T-helper 2 cell treated with Interferon-gamma antibody and Interleukin-4, amounts not matched to agents 5 μg/mL and 100 μg/mL, for 36 hours (primary cell): ENCODE measurements at places on chromosomes 6 and 20.

DNA sequence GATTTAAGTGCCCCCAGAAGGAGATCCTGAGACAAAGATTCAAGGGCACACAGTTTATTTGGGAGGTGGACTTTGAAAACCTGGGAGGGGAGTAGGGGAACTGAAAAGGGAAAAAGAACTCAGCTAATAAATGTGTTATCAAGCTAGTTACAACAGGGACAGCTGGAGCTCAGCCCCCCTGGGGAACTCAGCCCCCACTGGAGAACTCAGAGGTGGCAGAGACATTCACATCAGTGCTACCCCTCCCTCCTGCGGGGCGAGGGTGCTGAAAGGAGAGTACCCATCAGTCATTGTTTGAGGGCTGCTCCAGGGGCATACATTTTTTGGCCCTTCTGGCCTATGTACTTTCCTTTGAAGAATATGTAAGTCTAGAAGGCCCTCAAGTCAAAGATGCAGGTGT lies 101.4 kb downstream of the LRFN2 start:
- no peak for DNase-seq

GRCh38 chr6:161044335-161044734 lies 52.8 kb downstream of the MAP3K4 start:
- DNase-seq: no peak

GRCh38 chr6:153947808-153948447 lies 91.1 kb upstream of the OPRM1 start:
- DNase-seq: no peak

GRCh38 chr6:107550241-107550840 lies 60.4 kb downstream of the SOBP start:
- no peak for DNase-seq

- DNase-seq: no peak
Measured at GRCh38 chr6:73134588-73134987, 90.7 kb downstream of the KHDC1L start.

DNA sequence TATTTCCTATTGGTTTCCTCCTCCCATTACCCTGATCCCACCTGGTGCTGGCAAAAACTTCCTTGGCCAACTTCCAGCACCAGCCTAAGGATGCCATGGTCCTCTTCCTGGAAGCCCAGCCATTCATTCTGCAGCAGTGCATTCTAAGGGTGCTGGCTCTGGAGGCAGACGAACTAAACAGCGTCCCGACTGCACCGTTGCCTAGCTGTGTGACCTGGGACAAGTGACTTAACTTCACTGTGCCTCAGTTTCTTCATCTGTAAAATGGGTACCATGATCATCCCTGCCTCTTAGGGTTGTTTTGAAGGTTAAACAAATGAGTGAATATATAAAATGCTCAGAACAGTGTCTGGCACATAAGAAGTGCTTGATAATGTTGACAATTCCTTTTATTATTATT lies 120.9 kb upstream of the ZNF217 start:
- DNase-seq: no peak

DNA sequence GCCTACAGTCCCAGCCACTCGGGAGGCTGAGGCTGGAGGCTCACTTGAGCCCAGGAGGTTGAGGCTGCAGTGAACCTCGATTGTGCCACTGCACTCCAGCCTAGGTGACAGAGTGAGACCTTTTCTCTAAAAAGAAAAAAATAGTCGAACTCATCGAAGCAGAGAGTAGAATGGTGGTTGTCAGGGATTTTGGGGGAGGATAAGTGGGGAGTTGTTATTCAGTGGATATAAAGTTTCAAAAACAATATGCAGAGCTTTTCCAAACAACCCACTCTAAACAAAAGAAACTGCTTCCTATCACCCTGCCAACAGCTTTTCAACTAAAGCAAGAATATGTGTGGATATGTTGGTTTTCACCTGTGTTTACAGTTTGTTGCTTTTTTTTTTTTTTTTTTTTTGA lies 11.6 kb upstream of the MAK start:
- no peak for DNase-seq

DNA sequence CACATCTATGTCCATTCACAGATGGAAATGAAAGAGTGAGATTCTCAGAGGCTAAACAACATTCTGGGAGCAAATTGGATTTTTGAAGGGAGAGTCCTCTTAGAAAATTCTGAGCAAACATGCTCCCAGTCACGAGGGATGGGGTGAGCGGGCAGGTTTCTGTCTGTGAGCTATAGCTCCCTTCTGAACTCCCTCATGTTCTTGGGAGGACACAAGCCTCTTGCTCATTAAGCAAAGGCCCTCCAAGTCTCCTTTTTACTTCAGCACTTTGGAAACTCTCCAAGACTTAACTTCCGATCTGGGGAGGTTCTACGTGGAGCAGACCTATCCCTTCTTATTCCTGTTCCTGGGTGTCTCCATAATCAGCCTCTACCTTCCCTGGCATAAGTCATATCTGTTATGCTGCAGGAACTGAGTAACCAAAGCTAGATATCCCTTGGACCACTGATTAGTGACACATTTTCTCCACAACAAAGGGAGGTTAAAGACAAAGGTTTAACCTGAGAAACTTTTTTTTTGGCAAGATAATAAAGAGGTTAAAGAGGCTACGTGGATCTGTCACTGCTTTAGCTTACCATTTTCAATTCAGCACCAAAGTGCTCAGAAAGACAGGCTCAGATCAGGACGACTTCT lies 33.0 kb upstream of the SMIM29 start:
- DNase-seq: no peak

- DNase-seq: no peak
Measured at GRCh38 chr6:141140905-141141304, 991.8 kb upstream of the GJE1 start.

DNA sequence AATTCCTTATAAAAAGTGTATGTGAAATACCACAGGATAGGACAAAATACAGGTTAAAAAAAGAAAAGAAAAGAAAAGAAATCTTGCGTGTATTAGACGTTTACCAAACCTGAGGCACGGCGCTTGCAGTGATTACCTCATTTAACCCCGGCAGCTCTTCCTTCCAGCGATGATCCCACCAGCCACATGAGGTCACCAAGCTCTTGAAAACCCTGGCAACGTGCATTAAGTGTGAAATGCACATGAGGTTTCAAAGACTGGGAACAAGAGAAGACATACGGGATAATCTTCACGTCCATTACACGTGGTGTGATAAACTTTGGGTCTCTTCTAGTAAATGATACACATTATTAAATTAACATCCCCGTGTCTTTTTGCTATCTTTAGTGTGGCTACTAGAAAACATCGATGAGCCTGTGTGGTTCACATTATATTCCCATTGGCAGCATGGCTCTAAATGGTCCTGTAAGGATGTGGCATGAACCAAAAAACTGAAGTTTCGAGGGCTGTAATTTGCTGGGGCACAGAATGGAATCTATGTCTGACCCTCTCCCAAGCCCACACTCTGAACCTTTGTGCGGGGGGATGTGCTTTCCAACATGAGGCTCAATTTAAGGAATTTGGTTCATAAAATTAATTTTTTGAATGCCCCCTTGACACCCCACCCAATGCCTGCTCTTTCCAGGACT lies 59.2 kb upstream of the THBS2 start:
- DNase-seq: no peak

DNA sequence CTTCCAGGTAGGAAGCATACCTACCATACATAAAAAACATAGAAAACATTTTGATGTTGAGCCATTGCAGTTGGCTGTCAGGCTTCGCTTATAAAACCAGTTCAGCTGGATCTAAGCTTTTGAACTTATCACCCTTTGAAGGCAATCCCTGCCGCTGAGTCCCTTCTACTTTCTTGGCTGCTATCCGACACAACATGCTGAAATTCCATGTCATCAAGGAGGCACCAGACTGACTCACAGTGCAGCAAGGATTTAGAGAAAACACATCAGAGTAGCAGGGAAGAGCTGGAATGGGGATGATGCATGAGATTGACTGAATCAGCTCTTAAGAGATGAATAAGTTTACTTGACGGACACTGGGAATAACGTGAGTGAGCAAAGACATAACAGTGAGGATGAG lies 135.0 kb upstream of the MAN1A1 start:
- no peak for DNase-seq

DNA sequence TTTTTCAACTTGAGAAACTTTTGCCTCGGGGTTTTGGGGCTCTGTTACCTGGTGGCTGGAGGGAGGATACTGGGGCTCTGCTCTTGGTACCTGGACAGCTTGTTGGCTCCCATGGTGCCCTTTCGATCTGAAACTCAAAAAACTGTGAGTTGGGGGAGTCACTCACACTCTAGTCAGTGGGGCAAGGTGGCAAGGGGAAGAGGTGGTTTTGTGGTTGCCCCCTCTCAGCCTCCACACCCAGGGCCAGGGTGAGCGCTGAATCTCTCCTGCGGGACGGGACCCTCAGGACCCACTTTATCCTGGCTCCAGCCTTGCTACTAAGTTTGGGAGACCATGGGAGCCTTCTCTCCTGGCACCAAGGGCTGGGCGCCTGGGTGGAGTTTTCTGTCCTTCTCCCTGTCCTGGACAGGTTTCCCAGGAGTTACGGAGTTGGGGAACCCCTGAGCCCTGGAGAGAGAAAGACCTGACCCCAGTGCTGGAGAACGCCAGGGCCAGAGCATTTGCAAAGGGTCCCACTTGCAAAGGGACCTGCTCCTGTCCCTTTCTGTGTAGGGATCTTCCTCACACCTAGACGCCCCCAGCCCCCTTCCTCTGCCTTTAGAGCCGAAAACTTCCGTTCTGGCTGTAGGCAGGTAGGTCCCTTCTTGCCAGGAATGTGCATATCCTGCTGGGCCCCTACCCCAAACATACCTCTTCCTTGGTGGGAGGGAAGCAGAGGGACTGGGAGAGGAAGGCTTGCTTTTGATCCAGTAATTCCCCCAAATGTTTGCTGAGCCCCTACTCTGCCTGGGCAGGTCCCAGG lies 2.9 kb downstream of the FOXP4 start:
- no peak for DNase-seq

DNA sequence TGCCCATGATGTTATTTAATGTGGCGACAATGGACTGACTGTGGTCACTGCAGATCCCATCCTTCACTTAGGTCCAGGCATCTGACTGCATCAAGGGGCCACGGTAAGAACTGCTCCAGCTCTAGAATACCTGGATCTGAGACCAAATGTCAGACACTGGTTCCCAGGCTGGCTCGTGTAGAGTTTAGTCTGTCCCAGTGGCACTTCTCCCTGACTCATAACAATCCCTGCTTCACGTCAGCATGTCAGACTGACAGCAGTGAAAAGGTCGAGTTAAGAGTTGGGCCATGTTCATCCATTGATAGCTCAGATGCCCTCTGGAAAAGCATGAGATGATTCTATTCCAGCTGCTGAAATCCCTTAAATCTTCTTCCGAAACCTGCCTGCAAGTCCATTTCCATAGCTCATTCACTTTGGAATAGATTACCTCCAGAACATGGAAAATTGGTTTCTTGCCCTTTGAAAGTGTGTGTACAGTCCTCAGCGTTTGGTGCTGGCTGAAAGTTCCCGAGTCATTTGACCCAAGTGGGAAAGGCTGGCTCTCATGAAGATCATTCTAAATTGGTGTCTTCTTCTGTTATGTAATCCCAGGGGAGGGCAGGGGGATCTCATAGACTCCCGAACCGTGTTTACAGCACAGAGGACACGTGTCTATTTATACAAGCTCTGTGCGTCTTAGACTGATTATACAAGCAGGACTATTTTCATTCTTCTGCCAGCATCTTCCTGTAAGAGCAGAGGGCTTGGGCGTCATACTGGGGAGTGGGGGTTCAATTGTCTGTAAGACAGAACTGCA lies 160.8 kb downstream of the ZDHHC14 start:
- DNase-seq: no peak
